ENCODE measurements at places on chromosomes 12 and 14.

DNA sequence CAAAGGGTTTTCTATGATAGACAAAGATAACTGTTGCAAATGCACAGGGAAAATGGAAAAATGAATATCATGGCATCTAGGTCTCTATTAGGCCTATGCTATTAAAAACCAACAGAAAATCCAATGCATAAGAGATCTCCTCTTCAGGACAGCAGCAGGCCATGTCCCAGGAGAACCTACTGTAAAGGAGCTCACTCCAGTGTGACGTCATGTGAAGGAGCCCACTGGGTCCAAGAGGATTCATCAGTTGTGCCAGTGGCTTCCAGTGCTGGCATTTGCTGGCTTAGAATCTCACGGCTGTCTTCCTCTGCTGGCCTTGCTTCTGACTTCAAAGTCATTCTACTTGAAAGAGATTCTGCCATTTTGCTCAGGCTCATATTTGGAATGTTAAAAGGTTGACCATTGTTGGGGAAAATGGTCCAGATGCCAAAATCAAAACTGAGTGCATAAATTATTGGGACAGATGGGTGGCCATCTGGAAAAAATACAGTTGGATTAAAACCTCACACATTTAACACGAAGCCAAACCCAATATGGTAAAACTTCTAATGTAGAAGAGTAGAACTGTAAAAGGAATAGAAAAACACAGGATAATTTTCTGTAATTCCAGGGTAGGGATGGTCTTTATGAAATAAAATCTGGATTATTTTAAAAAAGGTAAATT, 75.4 kb upstream of the ARID2 start:
- no peak for DNase-seq

DNA sequence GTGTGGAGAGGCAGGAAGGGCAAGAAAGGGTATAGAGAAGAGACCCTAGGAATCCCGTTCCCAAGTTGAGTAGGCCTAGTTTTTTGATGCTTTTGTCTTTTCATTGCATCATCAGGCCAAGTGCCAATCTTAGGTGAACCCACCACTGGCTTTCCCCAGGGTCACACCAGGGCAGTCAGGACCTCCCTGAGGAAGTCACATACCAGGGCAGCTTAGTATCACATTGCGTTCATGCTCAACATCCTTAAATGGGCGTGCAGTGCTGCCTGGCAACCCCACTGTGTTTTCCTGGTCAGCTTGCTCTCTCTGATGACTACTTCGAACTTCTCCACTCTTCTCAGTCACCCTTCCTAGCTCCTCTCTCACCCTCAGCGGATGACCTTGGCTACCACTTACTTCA, 9.0 kb downstream of the ASIC1 start:
- peak; percentile 89 for DNase-seq

DNA sequence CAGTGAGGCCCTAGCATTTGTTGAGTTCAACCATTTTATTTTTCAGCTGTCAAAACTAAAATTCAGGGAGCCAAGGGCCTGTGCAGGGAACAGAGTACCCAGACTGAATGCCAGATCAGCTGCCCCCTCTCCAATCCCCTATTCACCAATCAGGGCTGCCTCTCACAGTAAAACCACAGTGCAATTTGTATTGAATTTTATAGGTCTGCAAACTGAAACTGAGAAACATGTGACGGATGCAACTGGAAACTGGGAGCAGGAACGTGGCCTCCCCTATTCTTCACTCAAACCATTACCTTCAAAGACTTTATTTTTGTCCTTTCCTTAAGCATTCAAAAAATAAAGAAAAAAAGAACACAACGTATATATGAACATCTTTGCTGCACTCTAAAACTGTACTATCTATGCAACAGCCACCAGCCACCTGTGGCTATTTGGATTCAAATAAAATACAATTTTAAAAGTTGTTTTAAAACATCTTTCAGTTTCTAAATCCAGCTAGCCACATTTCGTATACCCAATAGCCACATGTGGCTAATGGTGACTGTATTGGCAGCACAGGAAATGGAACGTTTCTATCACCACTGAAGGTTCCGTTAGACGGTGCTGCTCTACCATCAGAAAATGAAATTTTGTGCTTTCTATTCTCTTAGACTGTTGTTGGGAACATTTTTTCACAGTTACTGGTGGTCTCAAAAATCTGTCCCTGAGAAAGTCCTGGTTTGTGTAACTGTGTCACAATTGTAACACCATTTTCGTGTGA, 371.3 kb upstream of the FAR2 start:
- DNase-seq = no peak

GRCh38 chr12:19409376-19409775, 29.9 kb upstream of the AEBP2 start:
- no peak for DNase-seq

GRCh38 chr12:5014269-5014668, 29.4 kb upstream of the KCNA5 start:
- DNase-seq = no peak

DNA sequence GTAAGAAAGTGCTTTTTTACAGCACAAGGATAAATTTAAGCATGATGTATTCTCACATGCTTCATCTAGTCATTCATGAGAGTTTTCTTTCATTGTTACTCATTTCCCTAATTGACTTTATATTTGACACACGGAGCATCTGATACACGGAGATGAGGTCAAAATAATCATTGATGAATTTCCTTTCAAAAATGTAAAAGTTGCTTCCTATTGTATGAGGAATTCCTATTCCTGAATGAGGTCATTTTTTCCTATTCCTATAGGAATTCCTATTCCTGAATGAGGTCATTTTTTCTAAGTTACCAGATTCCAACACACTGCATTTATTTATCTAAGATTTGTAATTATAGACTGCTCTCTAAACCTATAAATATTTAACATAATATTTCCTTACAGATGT, 316.7 kb upstream of the KITLG start:
- no peak for DNase-seq

DNA sequence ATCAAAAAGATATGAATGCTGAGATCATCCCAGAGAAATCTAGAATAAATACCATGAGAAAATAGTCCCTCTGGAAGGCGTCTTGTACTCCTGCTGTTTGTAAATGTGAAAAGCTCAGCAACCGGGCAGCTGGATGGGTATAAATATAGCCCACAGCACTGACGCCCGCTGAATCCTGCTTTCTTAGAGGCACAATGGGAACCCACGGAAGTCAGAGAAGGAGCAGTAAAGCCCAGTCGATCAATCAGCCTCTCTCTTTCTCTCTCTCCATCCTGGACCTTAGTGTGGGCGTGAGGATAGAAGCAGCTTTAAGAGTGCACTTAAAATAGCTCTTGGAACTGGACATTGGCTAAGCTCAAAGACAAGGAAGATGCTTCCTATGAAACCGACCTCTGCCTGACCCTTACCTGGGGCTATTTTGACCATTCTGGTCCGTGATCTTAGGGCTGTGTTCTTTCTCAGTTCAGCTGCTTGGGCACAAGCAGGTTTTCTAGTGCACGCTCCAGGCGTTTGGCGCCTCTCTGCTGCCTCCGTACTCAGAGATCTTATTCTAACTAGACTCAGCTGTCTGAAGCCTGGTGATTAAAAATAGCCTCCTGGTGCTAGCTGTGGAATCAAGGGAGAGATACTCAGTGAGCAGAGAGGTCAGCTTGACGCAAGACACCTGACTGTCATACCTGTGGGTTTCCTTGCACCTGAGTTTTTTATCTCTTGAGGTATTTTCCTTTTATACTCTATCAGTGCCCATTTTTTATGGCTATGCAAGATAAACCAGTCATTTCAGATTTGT, 144.6 kb downstream of the ETV6 start:
- no peak for DNase-seq

DNA sequence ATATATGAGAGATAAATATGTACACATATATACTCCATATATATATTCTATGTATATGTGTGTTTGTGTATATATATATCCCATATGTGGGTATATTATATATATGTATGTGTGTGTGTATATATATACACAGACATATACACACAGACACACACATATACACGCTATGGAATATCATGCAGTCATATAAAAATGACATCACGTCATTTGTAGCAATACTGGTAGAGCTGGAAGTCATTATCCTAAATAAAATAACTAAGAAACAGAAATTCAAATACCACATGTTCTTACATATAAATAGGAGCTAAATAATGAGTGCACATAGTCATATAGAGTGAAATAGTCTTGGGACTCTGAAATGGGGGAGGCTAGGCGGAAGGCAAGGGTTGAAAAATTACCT, 1000.2 kb downstream of the LRFN5 start:
- DNase-seq = no peak

- DNase-seq = no peak
Observed at GRCh38 chr14:68172216-68172615, 352.6 kb downstream of the RAD51B start.

DNA sequence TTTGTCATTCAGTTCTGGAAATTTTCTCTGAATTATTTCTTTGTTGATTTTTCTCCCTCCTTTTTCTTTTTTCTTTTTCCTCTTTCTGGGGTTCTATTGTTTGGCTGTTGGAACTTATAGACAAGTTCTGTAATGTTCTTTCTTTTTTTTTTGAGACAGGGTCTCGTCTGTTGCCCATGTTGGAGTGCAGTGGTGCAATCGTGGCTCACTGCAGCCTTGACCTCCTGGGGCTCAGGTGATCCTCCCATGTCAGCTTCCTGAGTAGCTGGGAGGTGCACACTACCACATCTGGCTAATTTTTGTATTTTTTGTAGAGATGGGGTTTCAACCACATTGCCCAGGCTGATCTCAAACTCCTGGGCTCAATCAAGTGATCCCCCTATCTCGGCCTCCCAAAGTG, 30.1 kb upstream of the TBC1D30 start:
- no peak for DNase-seq

GRCh38 chr14:78605897-78606500, 435.8 kb downstream of the NRXN3 start:
- DNase-seq = peak; percentile 32

DNA sequence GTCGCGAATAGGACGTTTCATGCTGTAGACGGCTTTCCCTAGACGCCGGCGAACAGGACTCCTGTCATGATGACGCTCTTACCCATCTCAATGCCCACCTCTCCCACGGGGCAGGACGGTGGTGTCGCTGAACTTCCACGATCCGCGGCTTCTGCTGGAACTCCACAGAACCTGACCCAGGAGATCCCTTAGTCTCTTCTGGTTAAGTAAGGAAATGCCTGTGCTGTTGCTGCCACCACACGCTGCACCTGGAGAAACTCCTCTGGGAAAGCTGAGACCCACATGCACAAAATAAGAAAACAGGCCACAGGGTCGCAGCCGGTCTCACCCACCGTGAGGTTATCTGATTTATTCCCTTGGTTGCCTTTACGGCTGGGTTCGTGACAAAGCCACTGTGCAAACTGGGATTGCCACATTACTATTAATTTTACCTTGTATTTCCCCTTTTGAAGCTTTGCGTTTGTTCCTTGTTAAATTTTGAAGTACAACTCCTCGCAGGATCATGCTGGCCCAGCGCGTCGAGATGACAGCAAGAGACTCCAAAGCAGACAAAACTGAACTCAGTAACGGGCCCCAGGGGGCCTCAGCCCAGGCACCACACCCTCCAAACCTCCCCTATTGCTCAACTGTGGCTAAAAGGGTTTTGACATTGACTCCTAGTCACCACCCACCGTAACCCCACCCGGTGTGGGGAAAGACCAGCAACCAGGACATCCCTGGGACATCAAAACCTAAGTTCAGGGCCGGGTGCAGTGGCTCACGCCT, 9.2 kb upstream of the MMP17 start:
- DNase-seq = peak; percentile 69

GRCh38 chr12:50188875-50189575, 21.9 kb upstream of the CERS5 start:
- no peak for DNase-seq

DNA sequence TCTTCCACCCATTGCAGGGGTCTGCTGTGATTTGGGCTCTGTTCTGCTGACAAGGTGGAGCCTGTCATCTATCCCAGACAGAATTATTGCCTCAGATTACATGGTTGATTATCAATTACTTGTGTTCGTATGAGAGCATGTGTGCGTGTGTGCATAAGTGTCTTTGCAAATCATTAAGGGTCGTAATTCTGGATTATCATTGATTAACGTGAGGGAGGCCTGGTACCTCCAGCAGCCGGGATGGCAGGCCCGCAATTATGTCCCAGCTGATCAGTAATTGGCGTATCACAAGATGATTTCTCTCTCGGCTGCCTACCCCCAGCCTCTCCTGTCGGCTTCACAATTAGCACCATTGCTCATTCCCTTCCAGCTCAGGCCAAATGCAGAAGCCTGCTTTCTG, 29.6 kb upstream of the IRF2BPL start:
- DNase-seq = no peak

DNA sequence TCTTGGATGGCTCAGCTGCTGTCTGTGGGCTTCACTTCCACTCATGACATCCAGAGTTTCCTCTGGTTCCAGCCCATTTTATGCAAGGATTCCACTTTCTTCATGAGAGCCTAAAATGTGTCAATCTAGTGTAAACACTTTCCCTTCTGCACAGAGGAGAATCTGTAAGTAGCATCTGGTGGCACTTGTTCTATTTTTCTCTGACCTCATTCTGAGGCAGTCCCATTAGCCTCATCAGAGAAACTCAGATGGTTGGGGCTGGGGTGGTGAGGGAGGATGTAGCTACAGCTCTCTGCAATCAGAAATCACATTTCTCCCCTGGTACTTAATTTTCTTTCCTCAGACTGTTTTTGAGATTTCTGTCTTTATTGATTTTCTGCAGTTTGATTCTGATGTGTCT, 81.6 kb downstream of the PRMT8 start:
- no peak for DNase-seq

GRCh38 chr14:36618641-36619040, 36.2 kb upstream of the NKX2-8 start:
- no peak for DNase-seq

DNA sequence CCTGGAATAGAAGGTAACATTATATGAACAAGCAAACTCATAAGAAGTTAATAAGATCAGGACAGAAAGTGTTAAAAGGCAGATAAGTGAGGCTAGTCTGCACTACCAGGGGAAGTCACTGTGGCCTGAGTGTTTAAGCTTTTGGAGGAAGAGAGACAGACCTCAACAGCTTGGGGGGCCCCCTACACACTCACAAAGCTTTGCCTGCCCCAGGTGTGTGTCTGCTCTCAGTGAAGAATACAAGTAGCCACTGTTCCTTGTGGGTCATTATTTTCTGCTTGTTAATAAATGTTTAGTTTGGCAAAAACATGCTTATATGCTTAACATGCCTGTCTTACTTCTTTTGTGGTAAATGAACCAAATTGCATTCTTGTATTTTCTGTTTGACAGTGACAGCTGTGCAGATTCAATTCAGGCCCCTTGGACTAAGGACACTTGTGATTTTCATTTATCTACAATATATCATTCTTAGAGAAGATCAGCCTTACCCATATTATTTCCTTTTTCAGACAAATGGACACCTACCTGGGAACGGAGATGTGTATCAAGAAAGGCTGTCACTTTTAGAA, 50.7 kb upstream of the C12orf71 start:
- DNase-seq = no peak

GRCh38 chr12:41436076-41436475, 248.0 kb downstream of the PDZRN4 start:
- DNase-seq = no peak

- DNase-seq = no peak
Observed at GRCh38 chr14:22772725-22773124, 6.2 kb downstream of the OXA1L start.

Measured in suppressor macrophage treated with lipopolysaccharide for 1 hour (primary cell).